ENCODE measurements at places on chromosomes 5 and 9. TPM values are rescaled to one million over a fixed set of nuclear protein-coding genes. Genes with fewer than 3 reads are reported as not detected.

Gene PCDHGA4
- 4.4 TPM for total RNA-seq

Gene BARHL1
- total RNA-seq: not detected

DNA sequence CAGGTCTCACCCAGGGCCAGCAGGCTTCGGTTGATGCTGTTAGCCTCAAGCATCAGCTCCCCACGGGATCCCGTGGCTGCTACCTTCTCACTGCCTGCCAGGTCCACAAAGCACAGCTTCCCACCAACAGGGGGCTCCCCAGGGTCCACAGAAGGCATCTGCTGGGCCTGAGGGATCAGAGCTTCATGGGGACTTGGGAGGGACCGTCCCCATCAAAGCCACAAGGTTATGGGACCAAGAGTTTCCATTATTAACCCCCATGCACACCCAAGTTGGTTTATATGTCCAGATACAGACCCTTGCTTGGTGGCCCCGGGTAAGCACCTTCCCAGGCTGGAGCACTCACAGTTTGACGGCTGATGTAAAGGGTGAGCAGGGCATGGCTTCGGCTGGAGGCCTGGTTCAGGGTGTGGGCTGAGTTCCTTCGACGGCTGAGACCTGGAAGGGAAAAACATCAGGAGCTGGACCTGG, 3.0 kb downstream of the KIF12 start:
- no peak for DNase-seq

DNA sequence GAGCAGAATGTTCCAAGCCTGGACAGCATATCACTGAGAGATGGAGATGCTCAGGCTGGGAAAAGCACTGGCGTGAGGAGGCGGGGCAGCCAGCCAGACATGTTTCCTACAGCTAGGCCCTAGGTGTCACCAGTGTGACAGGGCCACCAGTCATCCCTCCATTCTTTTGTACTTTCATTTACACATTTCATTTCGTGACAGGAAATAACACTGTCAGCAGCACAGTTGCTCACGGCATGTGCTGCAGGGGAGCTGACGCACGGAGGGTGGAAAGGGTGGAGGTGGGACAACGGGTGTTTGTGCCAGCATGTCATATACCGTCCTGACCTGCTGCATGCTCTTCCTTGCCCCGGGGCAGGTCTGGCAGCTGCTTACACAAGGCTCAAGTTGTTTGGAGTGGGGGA, 14.8 kb upstream of the CEMIP2 start:
- no peak for DNase-seq

DNA sequence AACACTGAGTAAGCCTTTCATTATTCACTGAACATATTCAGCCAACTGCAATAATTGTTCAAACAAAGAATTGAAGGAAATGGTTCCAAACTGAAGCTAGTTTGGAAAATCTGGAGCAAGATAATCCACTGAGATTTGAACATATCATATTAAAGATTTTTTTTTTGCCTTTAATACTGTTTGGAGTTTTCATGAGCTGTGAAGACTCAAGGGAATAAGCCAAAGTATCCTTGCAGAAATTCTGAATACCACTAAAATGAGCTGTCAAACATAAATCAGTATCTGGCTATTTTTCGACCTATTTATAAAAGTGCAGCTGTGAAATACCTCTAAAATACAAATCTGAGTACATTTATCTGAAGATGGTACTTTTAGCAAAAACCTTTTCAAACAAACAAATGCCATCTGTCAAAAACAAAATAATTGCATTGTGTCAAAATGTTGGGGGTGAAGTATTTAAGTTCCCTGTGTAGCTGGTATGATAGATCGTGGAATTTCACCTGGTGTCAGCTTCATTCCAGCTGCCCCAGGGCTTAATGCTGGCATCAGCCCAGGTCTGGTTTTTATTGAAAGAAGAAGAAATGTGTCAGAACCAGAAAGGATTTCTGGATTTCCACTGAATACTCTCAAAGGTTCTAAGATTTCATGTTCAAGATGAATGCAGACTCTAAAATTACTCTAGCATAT, 149.0 kb upstream of the GRAMD2B start:
- DNase-seq: peak; percentile 36

- peak; percentile 71 for DNase-seq
Observed at GRCh38 chr9:116661037-116661954, 25.8 kb upstream of the TRIM32 start.

DNA sequence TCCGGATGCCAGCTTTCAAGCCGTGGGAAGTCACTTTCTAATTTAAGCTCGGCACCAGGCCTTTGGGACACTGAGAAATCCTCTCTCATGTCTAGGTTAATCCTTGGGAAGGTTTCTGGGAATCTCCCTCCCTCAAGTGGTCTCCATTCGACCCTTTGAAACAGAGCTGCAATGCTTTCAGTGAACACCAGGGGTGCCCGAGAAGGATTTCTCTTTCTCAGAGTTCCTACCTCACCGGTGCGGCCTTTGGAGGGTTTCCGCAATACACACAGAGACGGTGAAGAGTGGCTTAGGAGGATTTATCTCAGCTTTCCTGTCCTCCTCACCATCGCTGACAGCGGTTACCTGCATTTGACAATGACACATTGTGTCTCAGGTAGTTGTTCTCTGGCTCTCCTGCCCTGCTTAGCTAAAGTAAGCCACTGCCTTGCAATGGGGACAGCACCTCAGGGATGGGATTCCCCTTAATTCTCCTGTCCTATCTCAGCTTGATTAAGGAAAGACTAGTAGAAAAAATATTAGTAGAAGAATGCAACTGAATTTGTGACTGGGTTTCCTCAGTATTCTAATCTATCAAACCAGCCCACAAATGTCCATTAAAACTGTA, 180.6 kb downstream of the GABRG2 start:
- DNase-seq: no peak

DNA sequence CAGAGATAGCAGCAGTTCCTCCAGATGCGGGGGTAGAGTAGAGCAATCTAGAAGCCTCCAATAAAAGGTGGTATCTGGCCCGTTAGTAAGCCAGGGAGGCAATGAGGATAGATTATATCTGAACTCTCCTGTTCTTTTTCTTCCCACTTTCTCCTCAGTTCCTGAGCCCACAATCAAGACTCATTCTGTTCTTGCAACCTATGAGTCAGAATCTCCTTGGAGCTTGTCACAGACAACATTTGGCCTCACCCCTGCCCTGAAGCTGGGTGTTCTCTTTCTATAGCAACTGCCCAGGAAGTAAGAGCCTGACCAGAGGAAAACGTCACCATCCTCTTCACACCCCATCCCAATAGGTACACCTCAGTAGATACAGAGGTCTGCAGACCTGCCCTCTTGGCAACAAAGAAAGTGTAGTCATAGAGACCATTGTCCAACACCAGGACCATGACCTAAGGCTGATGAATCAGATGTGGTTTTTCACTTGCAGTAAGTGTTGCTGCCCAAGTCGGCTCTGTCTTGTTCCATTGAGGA, 76.3 kb upstream of the PCA3 start:
- DNase-seq: peak; percentile 96

- DNase-seq: no peak
Observed at GRCh38 chr5:159441441-159441840, 111.2 kb upstream of the IL12B start.

Gene FGFR4
- total RNA-seq: 29.3 TPM

GRCh38 chr5:38612851-38613250, 56.4 kb upstream of the LIFR start:
- DNase-seq: no peak

DNA sequence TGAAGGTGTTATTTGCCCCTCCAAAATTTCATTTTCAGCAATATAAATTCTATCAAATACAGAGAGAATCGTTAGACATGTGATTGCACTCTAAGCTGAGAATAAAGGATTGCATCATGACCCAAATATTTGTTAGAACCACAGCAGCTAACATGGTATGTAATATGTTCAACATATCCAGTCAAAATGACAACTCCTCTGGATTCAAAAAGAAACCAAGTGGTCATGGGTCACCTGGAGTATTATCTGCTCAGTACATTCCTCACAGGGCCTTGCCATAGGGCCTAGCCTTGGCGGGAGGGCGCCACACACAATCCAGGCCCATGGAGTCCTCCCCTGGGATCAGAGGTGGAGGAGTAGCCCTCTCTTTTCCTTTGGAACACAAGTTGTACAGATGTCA, 179.2 kb downstream of the HSD17B3 start:
- peak; percentile 26 for DNase-seq

Gene PIP5KL1
- total RNA-seq: 2.0 TPM

GRCh38 chr5:74630453-74631066, 10.0 kb downstream of the ENC1 start:
- DNase-seq: peak; percentile 79

Gene PFN3
- not detected for total RNA-seq

GRCh38 chr5:157443041-157443549, 16.9 kb upstream of the NIPAL4 start:
- no peak for DNase-seq

Gene GABRA1
- total RNA-seq: not detected

Gene PKN3
- total RNA-seq: 4.4 TPM

DNA sequence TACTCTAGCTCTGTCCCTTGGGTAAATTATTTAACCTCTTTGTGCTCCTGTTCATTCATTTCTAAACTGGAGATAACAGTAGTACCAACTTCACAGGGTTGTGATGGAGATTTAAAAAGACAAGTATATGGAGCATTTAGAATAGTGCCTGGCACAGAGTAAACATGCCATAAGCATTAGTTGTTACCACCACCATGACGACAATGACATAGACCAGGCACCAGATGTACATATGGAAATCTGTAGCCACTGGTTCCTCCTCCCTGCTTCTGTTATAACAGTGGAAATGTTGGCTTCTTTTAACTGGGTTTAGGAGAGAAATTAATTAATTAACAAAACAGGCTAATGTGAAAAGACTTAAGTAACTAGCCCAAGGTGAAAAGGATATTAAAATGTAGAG, 217.5 kb downstream of the DENND1A start:
- DNase-seq: no peak

Gene SLC4A9
- total RNA-seq: not detected

Gene CETN3
- total RNA-seq: 22.1 TPM

All from LHCN-M2 (cell line).